ENCODE measurements at places on chromosomes 6 and 20.

DNA sequence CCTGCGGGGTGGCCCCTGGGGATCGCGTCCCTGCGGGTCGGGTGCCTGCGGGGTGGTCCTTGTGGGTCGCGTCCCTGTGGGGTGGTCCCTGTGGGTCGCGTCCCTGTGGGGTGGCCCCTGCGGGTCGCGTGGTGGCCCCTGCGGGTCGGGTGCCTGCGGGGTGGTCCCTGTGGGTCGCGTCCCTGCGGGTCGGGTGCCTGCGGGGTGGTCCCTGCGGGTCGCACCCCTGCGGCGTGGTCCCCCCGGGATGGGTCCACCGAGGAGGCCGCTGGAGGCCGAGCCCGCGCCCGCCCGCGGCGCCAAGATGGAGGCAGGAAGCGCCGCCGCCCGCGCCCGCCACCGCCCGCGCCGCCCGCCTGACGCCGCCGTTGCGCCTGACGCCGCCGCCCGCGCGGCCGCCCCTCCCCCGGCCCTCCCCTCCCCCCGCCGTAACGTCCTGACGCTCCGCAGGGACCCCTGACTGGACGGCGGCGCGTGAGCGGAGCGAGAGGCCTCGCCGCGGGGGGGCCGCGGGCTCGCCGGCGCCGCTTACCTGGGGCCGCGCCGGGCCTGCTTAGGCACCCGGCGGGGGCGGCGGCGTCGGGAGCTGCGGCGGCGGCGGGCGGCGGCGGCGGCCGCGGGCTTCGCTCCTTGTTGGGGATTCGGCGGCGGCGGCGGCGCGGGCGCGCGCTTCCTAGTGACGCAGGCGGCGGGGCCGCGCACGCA is at the start of gene GMEB2:
TSS of gene GMEB2 (minus strand) at position 678 of the 705 bp plus-strand sequence. CDS start 7,704 bp downstream, outside the sequence.
- no peak for DNase-seq

DNA sequence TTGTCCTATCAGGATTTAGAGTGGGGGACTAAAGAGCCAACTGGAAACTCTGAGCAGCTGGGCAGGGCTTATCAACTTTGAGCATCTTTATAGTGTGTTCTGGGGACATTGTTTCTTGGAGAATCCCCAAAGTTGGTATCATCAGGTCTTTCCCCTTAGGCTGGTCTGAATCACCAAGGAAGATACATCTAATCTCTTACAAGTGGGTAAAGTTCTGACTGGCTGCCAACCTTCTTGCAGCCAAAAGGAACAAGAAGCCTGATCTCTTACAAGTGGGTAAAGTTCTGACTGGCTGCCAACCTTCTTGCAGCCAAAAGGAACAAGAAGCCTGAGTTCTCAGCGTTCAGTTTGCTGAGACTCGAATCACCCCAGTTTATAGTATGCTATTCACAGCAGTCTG is 1.6 kb upstream of the MED23 start:
- DNase-seq, result no peak

DNA sequence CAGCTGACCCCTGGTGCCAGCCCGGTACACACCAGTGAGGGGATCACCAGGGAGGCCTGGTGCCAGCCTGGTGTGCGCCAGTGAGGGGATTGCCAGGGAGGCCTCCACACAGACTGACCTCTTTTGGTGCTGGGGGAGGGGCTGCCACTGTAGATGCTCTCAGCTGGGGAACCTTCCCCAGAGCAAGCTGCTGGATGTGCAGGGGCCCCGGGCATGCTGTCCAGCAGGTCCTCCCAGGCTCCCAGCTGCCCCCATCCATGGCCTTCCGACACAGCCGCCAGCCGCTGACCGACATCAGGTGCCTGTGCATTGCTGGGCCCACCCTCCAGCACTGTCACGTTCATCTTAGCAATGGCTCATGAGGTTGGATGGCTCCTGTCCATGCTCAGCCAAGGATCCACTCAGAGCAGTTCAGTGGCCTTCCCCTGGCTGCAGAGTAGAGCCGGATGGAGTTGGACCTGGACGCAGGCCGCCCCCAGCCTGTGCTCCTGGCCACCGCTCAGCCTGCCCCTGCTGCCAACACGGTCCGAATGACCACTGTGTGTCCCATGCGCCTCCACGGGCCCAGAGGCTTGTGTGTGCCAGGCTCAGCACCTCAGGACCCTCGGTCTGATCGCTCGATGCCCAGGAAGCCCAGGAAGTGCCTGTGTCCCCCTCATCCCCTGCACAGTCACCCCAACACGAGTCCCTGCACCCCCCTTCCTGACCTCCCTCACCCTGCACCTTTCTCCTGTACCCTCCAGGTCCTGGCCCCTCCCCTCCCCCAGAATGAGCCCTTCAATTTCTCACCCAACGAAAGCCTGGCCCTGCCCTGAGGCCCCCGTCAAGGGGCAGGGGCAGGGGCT is 95.7 kb downstream of the YTHDF1 start:
- no peak for DNase-seq

DNA sequence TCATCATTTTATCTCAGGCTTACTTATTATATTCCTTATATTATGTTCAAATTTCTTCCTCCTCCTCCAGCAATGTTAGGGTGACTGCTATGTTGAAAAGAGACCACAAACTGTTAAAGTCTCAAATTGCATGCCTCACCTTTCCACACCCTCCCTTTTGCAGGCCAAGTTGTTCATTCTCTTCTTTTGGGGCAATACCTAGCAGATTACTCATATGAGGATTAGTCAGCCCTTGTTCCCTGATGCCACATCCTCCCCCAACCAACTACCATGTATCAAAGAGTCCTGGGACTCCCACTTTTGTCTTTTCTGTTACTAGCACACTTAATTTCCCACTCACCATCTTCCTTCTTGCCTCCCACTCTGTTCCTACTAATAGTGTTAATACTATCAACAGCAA is 434.7 kb downstream of the BCKDHB start:
- DNase-seq, result no peak

- no peak for DNase-seq
These were observed 642.6 kb downstream of the KIF16B start for GRCh38 chr20:15930311-15931305.

Data from type B pancreatic cell (in vitro differentiated cells).